H9 (cell line): ENCODE measurements at places on chromosomes 12 and 14.

DNA sequence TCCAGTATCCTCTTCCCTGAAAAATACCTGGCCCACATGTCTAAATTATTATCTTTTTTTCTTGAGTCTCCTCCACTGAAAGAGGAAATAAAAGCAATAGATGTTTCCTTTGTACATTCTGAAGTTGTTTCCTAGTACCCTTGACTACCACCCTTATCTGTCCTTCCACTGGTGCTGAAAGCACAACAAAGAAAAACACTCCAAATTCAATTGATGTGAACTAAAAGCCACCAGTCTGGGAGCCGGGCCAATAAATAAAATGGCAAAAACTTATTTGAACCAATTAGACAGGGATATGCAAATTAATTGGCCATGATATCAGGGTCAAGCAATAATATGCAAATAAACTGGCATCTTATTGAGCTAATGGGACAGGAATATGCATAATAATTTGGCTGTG is 330.5 kb downstream of the PAWR start:
- no peak overlapping the region for H3K27ac ChIP-seq
- no peaks in the 10 kb centered on the region for H3K27me3 ChIP-seq
- peaks cover 3% of the 10 kb centered on the region; the same call in 1 of the 3 replicates for H3K36me3 ChIP-seq
- DNase-seq: no peak

- H3K27me3 ChIP-seq: no peaks in the 10 kb centered on the region
- no peaks in the 10 kb centered on the region for H3K4me1 ChIP-seq
- no peaks in the 10 kb centered on the region for H3K36me3 ChIP-seq
- no peak overlapping the region for H3K4me3 ChIP-seq
These were observed 480.7 kb downstream of the PRKD1 start for GRCh38 chr14:29446971-29447370.

DNA sequence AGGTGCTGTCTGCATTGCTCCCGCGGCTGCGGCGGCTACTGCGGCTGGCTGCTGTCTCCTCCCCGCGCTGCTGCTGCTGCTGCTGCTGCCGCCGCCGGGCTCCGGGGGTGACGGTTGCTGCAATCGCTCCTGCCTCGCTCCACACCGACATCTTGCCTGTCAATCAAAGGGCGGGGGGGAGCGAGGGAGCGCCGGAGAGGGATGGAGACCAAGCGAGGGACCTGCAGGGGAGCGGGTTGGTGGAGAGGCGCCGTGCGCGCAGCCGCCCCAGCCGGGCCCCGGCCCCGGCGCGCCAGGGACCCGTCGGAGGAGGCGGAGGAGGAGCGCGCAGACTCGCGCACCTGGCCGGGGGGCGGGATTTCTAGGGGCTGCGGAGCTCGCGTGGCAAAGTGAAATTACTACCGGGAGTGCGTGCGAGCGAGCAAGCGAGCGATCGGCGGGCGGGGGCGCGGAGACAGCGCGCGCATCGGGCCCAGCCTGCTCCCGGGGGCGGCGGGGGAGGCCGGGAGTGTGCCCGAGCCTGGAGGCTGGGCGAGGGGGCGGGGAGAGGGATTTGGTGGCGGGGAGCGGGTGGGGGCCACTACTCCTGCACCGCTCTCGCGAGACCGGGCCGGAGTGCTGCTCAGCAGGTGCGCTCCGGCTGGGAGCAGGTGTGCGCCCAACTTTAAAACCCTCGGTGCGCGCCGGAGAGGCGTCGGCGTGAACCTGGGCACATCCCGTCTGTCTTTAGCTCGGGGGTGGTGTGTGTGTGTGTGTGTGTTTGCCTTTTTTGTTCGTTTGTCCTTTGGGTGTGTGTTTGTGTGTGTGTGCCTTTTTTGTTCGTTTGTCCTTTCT is at the start of gene KSR2:
Gene KSR2 (minus strand): TSS at position 165 of the 834 bp plus-strand sequence. CDS start 735 bp downstream, outside the sequence.
- no peaks in the 10 kb centered on the region for H3K27me3 ChIP-seq
- peaks cover 2% of the 10 kb centered on the region; the same call in 1 of the 2 replicates for H3K4me1 ChIP-seq
- DNase-seq: peak; percentile 96

DNA sequence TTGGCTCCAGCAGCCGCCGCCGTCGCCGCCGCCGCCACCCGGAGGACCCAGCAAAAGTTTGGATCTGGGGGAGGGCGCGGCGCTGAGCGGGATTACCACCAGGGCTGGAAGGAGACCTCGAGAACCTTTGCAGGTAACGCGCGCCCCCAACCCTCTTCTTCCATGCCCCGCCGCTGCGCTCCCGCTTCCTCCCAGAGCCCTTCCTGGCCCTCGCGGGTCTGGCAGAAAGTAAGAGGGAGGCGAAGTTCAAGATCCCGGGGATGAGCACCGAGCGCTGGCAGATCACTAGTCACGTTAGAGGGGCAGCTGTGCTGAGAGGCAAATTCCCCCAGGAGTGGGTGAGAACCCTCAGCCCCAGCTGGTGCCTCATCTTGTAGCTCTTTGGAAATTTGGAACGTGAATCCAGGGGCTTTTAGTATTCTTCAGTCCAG is 3.9 kb downstream of the FLRT2 start:
- peaks cover 7% of the 10 kb centered on the region; the same call in 1 of the 2 replicates for H3K4me1 ChIP-seq
- H3K4me3 ChIP-seq: peak overlapping the region; percentile 83
- peak; percentile 53 for DNase-seq
- peaks cover 52% of the 10 kb centered on the region for H3K27me3 ChIP-seq
- no peaks in the 10 kb centered on the region for H3K36me3 ChIP-seq

GRCh38 chr12:12070674-12071656 is at the start of gene BCL2L14:
Gene BCL2L14 (plus strand): TSS chr12:12070939. CDS start chr12:12079306, 8,367 bp downstream.
- H3K4me3 ChIP-seq: no peak within 1 kb of the TSS
- no peak for DNase-seq
- H3K4me1 ChIP-seq: peaks cover 3% of the 10 kb centered on the region
- H3K27me3 ChIP-seq: no peaks in the 10 kb centered on the region

GRCh38 chr12:89372584-89373370 is 20.5 kb upstream of the DUSP6 start:
- no peak overlapping the region for H3K4me3 ChIP-seq
- no peak for DNase-seq
- H3K27me3 ChIP-seq: no peaks in the 10 kb centered on the region
- H3K27ac ChIP-seq: no peak overlapping the region

DNA sequence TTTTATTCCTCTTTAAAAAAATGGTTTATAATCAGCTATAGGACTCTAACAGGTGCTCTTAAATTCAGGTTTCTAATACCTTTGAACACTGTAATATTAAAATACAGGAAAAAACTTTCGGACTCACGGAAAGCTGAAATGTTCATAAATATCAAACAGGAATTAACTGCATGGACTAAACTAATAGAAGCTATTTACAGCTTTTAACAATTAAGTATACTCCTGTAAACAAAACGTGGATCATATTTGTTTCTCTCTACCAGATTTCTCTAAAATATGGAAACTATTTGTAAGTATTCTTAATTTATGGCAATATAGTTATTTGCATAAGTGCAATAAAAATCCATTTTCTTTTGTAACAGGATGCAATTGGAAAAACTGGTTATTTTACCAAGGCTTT is 108.9 kb upstream of the RESF1 start:
- no peaks in the 10 kb centered on the region for H3K4me1 ChIP-seq
- no peak overlapping the region for H3K27ac ChIP-seq
- no peak for DNase-seq
- H3K36me3 ChIP-seq: peaks cover 39% of the 10 kb centered on the region
- H3K4me3 ChIP-seq: no peak overlapping the region
- no peaks in the 10 kb centered on the region for H3K27me3 ChIP-seq

GRCh38 chr14:36514278-36515104 is 5.5 kb downstream of the NKX2-1 start:
- DNase-seq: no peak
- H3K27ac ChIP-seq: no peak overlapping the region
- H3K36me3 ChIP-seq: no peaks in the 10 kb centered on the region; the same call in 1 of the 3 replicates
- no peaks in the 10 kb centered on the region for H3K4me1 ChIP-seq
- H3K4me3 ChIP-seq: peak overlapping the region; percentile 66

DNA sequence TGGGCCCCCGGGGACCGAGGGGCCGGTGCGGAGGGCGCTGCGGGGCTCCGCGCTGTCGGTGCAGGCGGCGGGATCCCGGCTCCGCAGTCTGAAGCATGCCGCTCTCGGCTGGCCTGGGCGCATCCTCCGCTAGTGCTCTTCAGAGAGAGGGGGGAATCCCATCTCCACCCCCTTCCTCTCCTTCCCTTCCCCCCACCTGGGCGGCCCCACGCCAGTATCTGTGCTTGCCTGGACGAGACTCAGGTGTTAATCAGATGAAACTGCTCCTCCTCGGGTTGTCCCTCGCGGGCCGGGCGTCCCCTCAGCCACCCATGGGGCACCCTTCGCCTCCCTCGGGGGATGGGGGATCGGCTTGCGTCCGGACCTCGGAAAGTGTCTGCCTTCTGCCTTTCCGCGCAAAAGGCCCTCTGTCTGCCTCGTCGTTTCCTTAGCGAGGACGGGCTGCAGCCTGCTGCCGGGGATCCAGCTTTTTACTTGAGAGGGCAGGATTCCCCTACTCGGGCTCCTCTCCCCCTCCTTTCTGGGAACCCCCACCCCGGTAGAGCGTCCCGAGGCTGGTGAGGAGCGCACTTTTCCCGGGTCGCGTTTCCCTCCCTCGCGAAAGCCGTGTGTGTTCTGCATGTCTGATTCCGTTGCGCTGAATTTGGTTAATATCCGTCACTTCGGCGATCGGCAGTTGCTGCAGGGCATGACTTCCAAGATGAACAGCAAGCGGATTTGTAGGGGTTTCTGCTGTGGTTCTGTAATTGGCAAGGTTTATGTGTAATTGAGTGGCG is 1.1 kb downstream of the GPHN start:
- H3K27ac ChIP-seq: no peak overlapping the region
- no peaks in the 10 kb centered on the region; the same call in 2 of the 3 replicates for H3K36me3 ChIP-seq
- H3K4me1 ChIP-seq: no peaks in the 10 kb centered on the region
- peak; percentile 31 for DNase-seq
- H3K27me3 ChIP-seq: no peaks in the 10 kb centered on the region; the same call in 1 of the 2 replicates
- H3K4me3 ChIP-seq: peak overlapping the region; percentile 89

DNA sequence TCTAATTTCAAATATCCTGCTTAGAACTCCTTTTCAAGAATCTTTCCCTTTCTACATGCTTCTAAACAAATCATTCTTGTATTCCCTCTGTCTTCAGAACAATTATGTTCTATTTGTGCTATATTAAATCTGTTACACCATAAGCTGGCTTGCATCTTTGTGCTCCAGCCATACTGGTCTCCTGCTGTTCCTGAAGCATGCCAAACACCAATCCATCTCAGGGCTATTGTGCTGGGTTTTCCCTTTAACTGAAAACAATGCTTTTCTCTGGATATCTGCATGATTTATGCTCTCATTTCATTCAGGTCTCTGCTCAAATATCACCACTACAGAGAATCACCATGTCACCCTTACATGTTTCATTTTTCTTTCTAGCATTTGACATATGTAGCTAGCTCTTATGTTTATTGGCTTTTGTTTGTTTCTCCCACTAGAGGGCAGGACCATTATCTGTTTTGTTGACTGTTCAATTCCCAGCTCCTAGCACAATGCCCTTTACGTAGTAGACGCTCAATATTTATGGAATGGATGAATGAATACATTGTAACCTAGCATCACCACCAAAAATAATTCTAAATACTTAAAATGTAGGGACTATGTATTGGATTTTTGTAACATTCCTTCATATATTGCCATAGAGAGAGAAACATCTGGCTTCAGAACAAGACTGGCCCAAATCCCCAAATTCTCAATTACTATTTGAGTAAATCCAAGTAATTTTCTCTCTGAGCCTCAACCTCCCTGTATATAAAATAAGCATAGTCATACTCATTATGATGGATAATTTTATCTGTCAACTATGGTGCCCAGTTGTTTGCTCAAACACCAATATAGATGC is 302.0 kb upstream of the SYT1 start:
- no peak overlapping the region for H3K27ac ChIP-seq
- no peaks in the 10 kb centered on the region for H3K36me3 ChIP-seq
- DNase-seq: no peak
- H3K4me3 ChIP-seq: no peak overlapping the region
- no peaks in the 10 kb centered on the region for H3K4me1 ChIP-seq

GRCh38 chr12:63915105-63915800 is 70.8 kb downstream of the SRGAP1 start:
- H3K27me3 ChIP-seq: no peaks in the 10 kb centered on the region
- H3K4me1 ChIP-seq: peaks cover 6% of the 10 kb centered on the region; the same call in 1 of the 2 replicates
- no peak overlapping the region for H3K27ac ChIP-seq
- H3K4me3 ChIP-seq: no peak overlapping the region

DNA sequence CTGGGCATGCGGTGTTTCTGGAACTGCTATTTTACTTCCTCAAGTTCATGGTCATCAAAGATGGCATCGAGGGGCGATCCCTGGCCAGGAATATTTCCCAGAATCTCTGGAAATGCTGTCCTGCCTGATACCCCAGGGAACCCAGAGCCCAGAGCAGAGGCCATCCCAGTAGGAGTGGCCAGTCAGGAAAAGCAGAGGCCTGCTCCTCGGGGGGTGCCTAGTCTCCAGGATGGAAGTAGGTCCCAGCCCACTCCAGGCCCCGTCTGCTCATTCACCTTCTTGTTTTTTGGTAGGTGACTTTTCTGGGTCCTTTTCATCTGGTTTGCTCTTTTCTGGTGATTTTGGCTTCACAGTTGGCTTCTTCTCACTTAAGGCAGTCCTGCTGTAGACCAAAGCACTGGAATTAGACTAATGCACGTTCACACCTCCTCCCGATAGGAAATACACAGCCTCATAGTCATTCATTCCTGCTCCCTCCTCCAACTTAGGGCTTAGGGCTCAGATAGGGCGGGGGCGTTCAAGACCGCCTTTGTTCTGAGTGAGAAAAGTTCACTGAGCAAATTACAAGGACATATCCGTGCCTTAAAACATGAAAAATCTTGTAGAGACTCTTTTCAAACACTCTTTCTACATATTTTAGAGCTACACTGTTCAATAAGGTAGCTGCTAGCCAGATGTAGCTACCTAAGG is 51.1 kb downstream of the TRAFD1 start:
- no peaks in the 10 kb centered on the region for H3K4me1 ChIP-seq
- H3K27me3 ChIP-seq: no peaks in the 10 kb centered on the region
- no peak overlapping the region for H3K4me3 ChIP-seq
- H3K36me3 ChIP-seq: peaks cover 40% of the 10 kb centered on the region

GRCh38 chr12:94855853-94856252 is 147.6 kb downstream of the NDUFA12 start:
- H3K4me1 ChIP-seq: no peaks in the 10 kb centered on the region
- no peaks in the 10 kb centered on the region for H3K36me3 ChIP-seq
- no peak overlapping the region for H3K27ac ChIP-seq
- DNase-seq: no peak

GRCh38 chr12:52891044-52891443 is 13.8 kb downstream of the KRT8 start:
- no peaks in the 10 kb centered on the region for H3K36me3 ChIP-seq
- no peak overlapping the region for H3K4me3 ChIP-seq

- no peak overlapping the region for H3K27ac ChIP-seq
- peak overlapping the region; percentile 92 for H3K4me3 ChIP-seq
- H3K36me3 ChIP-seq: no peaks in the 10 kb centered on the region
- H3K27me3 ChIP-seq: no peaks in the 10 kb centered on the region; the same call in 1 of the 2 replicates
These were observed 1.9 kb downstream of the GPHN start for GRCh38 chr14:66509874-66510273.

- no peaks in the 10 kb centered on the region for H3K36me3 ChIP-seq
- peak overlapping the region; percentile 63 for H3K4me3 ChIP-seq
- H3K27ac ChIP-seq: no peak overlapping the region
- H3K27me3 ChIP-seq: no peaks in the 10 kb centered on the region
These were observed 10.9 kb downstream of the LRTM2 start for GRCh38 chr12:1830981-1831963.

GRCh38 chr12:53638057-53638456 is 11.9 kb upstream of the ATF7 start:
- H3K27ac ChIP-seq: no peak overlapping the region
- H3K4me3 ChIP-seq: no peak overlapping the region
- H3K36me3 ChIP-seq: no peaks in the 10 kb centered on the region
- no peak for DNase-seq

- H3K27ac ChIP-seq: no peak overlapping the region
- H3K27me3 ChIP-seq: no peaks in the 10 kb centered on the region
- peaks cover 2% of the 10 kb centered on the region; the same call in 1 of the 2 replicates for H3K4me1 ChIP-seq
- peaks cover 89% of the 10 kb centered on the region for H3K36me3 ChIP-seq
These were observed 900 bp downstream of the NOP2 start for GRCh38 chr12:6567112-6567670.

- DNase-seq: no peak
- no peaks in the 10 kb centered on the region for H3K27me3 ChIP-seq
- no peaks in the 10 kb centered on the region for H3K36me3 ChIP-seq
- H3K4me1 ChIP-seq: peaks cover 3% of the 10 kb centered on the region; the same call in 1 of the 2 replicates
- no peak overlapping the region for H3K4me3 ChIP-seq
- no peak overlapping the region for H3K27ac ChIP-seq
These were observed 252.2 kb upstream of the ATP2B1 start for GRCh38 chr12:89960607-89961394.
